IPS-NIHi11 (cell line): ENCODE measurements at places on chromosomes 7 and 10.

DNA sequence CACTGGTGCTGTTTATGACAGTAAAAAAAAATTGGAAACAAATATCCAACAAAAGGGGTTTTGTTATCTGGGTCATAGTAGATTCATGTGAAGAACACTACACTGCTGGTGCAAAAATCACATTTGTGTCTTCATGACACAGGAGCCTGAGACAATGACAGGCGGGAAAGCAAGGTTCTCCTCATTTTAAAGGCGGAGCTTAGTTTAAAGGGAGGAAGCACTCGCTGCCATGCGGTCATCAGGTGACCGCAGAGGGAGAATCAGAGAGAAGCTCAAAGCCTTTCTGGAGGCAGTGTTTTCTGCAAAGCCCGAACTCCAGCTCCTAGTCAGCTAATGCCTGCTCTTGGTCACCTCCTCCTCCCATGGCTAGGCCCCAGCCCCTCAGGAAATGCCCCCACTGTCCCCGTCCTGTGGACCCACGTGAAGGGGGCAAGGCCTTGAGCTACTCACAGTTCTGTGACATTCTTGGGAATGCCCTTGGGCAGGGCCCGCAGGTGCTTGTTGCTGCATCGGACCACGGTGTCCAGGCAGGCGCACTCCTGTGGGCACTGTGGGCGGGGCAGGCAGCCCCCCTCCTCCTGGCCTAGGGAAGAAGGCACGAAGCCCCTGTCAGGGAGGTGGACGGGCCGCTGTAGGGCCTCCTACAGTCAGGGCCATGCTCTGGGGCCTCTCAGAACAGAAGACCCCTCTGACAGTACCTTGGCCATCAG lies 146.1 kb downstream of the SLIT1 start:
- DNase-seq, result no peak

- DNase-seq, result no peak
These were observed 493.6 kb downstream of the RPS24 start for GRCh38 chr10:78527296-78527695.

DNA sequence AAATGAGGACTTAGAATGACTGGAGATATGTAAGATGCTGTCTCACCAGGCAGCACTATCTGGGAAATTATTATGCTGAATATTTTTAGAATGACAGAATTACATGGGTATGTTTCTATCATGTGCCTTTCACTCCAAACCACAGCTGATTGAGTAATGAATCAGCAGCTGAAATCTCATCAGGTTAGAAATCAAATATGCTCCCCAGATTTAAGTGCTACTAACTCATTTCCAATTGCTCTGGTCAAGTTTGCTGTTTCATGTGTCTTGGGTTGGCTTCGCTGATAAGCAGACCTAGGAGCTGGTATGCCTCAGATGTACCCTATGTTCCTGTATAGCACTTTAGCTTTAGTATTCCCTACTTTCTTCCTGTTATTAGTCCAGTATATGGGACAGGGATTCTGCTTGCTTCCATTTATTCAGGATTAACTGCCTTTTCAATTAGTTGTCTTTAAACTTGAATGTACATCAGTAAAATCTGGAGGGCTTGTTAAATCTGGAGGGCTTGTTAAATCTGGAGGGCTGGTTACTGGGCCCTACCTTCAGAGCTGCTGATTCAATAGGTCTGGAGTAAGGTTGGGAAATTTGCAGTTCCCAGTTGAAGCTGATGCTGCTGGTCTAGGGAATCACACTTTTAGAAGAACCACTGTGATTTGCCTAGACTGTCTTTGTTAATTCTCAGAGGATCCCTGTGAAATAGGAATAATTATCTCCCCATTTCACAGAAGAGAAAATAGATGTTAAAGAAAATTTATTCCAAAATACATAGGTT lies 172.9 kb downstream of the DKK1 start:
- no peak for DNase-seq

DNA sequence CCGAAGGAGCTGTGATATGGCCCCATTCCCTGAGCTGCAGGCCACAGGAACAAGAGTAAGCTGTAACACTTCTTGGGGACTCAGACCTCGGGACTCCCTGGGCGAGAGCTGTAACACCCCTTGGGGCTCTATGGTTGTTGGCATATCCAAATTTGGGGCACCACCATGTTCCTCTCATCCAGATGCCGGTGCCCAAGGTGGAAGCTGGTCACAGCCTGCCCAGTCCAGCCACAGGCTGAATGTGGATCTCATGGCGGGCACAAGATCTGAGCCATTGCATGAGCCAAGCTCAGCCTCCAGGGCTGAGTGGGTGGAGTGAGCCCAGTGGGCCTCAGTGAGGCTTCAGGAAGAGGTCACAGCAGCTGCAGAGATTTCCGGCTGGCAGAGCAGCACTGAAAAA lies 78.9 kb downstream of the TMEM106B start:
- DNase-seq, result no peak

DNA sequence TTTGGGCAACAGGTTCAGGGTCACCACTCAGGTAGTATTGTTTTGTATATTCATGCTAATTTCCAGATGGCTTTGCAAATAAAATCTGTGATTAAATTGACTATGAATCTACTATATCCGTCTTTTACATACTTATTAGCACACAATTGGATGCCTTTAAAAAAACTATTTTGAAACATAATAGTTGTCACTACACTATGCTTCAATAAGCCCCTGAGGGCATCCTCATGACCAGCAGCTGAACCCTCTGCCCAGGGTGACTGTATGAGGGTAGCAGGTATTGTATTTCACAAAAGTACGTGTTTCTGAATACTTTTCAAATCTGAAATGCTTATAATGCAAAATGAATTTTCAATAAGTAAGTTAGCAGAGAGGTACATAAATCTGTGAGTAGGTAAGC lies 97.3 kb downstream of the DNAH11 start:
- DNase-seq, result no peak

GRCh38 chr10:94402843-94403379 lies 570 bp downstream of the TBC1D12 start:
- DNase-seq, result peak; percentile 74

- no peak for DNase-seq
These were observed 136.0 kb downstream of the MYOF start for GRCh38 chr10:93346108-93346507.

DNA sequence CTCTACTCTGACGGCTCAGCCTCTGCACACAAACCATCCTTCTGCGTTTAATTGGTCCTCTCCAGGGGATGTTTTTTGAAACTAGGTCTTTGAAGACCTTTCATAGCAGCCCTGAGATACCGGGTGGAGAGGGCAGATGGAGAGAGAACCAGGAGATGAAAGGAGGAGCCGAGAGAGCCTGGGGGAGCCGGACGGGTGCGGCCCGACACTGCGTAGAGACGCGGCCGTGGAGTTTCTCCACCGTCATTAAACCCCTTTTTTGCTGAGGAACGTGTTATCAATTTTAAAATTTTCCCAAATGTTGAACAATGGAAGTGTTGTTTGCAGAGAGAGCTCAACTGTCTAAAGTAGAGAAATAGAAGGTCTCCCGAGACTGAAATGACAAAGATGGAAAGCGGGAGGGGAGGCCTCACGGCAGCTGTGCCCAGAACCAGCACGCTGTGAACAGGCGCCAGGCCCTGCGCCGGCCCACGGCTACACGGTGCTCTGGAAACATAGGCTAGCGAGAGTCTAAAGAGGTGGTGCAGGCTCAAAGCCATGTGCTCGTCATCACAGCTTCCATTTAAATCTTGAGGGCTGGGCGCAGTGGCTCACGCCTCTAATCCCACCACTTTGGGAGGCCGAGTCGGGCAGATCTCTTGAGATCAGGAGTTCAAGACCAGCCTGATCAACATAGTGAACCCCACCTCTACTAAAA lies 307.0 kb downstream of the PTPRN2 start:
- DNase-seq, result no peak

DNA sequence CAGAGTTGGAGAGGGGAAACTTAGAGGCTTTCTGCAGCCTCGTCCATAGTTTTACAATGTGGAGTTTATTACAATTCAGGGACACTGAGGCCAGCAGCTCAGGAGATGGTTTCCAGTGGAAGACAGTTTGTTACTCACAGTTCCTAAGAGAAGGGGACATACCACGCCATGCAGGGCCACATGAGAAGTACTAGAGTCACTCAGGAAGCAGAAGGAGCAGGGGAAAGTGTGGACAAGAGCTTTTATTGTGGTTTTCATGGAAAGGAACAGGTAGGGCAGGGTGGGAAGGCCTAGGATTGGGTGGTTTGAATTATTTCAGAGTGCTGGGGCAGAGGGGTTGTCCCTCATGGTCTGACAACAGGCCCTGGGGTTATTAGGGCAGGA lies 292.1 kb upstream of the IGFBP3 start:
- no peak for DNase-seq

DNA sequence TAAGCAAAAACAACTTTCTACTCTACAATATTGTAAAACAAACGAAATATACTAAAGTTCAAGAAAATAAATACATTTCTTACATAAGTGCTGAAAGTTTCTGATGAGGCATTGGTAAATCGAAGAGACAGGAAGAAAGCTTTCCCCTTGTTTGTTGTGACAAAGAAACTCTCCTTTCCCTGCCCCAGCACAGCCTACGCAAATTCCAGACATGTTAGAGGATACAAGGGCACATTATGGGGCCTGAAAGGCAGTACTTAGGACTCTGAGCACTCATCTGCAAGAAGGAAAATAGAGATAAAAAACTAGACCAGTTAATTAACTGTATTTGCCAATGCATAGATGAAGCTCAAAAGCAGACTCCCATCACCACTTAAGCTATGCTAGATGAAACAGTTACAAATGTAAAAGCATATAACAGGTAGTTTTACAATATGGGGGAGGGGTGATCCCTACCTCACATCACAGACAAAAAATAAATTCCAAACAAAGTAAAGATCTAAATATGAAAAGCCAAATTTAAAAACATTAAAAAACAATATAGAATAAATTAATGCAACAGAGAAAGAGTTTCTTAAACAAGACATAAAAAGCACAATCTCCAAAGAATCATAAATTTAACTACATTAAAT lies 21.8 kb downstream of the ARHGAP19 start:
- no peak for DNase-seq

GRCh38 chr7:90532231-90532929 lies 62.9 kb downstream of the PTTG1IP2 start:
- DNase-seq, result no peak

GRCh38 chr7:95669513-95669912 lies 73.2 kb upstream of the PDK4 start:
- DNase-seq, result no peak

DNA sequence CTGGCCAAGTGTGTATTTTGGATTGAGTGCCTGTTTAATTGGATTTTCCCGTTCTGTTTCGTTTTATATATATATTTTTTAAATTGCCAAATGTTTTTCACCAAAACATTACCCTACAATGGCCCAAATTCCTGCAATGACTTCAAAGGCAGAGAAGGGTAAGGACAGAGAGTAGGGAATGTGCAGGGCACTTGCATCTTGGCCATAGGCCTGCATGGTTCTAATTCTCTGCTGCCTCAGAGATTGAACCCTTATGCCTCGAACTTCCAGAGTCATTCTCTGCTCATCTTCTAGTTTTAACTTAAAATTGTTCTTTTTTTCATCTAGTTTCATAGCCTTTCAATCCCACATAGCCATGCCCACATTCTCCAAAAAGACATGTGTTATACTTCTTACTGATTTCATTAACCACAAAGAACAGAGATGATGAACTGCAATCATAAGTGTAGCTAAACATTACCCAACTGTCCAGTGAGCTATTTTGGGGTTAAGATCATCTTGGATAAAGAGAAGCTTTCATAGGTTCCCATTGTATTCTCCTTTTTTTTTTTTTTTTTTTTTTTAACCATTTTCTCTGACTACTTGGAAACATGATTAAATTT lies 177.6 kb downstream of the PLXDC2 start:
- no peak for DNase-seq

GRCh38 chr7:96244244-96244991 lies 77.5 kb downstream of the SLC25A13 start:
- no peak for DNase-seq

GRCh38 chr7:44215531-44215930 lies 14.8 kb downstream of the YKT6 start:
- DNase-seq, result no peak

- DNase-seq, result no peak
These were observed 337.3 kb downstream of the WDR37 start for GRCh38 chr10:1393481-1393880.

- no peak for DNase-seq
These were observed 168.2 kb downstream of the SEPTIN7 start for GRCh38 chr7:35969066-35969465.

DNA sequence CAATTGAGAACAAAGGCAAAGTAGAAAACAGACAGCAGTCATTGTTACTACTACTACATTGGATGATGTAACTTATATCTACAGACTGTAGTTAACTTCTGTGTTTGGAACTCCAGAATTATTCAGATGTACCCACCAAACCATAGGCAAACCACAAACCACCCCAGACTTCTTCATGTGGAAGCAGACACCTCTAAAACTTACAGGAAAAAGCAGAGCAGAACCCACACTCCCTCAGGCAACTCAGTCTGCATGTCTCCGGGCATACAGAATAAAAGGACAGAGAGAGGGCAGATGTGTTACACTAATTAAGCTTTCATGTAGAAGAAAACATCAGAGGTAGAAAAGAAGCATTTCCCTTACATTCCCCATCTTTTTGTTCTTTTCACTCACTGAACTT lies 9.0 kb downstream of the LSM5 start:
- no peak for DNase-seq

GRCh38 chr7:128676665-128677064 lies 4.6 kb downstream of the GARIN1A start:
- no peak for DNase-seq

DNA sequence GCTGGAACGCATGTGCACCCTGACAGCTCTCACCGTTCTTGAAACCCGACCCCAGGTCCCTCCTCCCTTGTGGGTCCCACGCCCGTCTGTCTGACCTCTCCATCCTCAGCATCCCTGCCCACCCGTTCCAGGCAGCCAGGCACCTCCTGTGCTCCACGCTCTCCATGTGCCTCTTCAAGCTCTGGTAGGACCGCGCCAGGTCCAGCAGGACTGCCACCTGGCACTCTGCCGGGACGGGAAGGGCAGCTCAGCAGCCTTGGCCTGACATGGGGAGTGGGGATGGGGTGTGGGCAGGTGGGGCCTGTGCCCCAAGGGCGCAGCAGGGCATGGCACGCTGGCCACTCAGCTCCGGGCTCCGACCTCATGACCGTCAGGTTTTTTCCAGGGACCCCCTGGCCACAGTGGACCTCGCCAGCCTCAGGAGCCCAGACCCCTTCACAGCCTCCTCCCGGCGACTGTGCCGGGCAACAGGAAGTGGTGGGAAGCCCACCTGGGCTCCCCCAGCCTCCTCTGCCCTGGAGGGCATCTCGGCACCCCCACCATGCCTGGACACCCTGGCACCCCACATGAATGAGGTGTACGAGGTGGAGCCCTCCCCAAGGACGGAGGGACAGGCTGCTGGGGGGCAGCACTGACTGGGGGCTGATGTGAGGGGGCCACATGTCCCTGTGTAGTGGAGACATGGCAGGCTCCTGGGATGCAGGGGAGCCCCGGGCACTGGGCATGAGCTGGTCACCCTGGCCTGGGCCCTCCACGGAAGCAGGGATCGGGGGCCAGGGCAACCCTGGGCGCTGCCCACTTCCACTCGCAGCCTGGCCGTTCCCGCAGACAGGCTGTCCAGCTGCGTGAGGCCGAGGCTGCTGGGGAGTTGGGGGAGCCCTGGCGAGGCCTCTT lies 25.1 kb upstream of the NKX6-2 start:
- DNase-seq, result no peak

GRCh38 chr7:29292886-29293658 lies 98.5 kb downstream of the CHN2 start:
- DNase-seq, result no peak

GRCh38 chr7:1843921-1844335 lies 173.9 kb downstream of the ELFN1 start:
- no peak for DNase-seq
